ENCODE measurements at places on chromosomes 11 and 22.
A peak's percentile ranks its signal among the peaks of the same experiment; 100 is the strongest.

- DNase-seq: no peak
These were observed 175.7 kb upstream of the TTC12 start for GRCh38 chr11:113138731-113139130.

DNA sequence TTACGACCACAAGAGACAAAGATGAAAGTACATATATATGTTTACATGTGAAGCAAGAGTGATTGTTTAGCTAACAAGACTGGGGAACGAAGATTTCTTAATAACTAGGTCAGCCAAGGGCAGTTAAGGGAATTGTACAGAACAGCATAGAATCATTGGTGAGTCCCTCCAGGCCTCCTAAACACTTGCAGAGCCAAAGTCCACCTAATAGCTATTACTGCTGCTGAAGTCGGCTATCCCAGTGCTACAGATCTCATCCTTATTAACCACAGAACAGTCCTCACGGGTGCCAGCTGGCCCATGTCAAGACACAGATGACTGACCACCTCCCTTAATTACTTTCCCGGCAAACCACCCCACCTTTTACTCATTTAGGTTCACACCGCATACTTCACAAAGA, 68.5 kb upstream of the OPCML start:
- no peak for DNase-seq

GRCh38 chr11:128492903-128493569, 94.3 kb downstream of the ETS1 start:
- no peak for DNase-seq

DNA sequence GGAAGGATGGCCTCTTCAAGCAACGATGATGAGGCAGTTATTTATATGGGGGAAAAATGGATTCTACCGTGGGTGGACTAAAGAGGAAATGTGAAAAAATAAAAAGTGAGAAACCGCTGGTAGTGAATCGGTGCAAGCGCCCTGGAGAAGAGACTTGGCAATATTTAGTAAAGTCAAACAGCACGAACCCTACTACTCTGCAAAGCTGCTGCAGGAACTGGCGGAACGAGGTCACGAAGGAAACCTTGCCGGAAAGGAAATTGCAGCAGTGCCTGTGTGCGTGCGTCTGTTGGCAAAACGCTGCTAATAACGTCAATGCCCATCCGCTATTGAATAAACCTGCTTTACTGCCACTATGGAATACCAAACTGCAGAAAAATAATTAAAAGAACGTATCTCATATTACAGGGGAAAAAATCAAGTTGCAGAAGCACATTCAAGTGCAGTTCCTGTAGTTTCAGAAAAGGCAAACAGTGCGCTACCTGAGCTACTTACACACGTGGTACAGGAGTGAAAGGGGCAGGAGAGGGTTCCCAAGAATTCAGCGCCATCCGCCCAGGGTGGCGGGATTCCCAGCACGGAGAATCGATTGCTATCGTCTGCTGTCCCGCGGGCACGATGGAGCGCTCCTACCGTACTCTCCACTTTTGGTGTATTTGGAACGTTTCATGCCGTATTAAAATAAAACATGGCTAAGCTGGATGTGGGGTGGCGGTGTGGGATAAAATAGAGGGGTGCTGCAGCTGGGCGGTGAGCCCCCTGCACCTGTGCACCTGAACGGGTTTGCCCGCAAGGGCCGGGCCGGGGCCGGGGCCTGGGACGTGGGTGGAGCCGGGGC, 585 bp upstream of the NADSYN1 start:
- peak; percentile 21 for DNase-seq

DNA sequence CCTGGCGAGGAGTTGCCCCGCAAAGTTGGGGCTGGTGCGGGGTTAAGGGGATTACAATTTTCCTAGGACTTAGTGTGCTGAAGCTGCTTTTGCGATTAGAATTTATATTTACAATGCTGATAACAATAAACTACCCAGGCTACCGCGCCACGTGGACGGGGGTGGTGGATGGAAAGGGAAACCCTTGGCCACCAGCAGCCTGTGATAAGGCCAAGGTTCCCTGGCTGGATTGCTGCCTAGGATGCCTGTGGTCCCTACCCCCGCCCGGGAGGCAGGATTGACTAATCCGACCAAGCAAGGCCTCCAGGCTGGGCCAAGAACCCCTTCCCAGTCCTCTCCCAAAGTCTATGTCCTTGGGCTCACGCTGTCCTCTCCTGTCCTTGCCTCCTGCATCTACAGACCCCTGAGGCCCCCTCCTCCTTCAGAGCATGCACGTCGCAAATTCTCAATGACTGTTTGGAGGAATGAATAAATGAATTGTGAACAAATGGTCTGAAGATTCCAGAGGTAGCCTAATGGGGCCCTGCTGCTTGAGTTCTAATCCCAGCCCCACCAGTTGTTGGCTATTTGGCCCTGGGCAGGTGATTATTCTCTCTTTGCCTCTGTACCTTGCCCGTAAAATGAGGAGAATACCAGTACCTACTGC, 7.6 kb upstream of the CHKA start:
- DNase-seq: no peak

Measured in stimulated activated CD4-positive, alpha-beta T cell treated with anti-CD3 and anti-CD28 coated beads, Interleukin-12 subunit alpha, Interleukin-12 subunit beta, amount 100 ng/mL, for 48 hours (primary cell).